ENCODE measurements at places on chromosomes 2 and 18.

DNA sequence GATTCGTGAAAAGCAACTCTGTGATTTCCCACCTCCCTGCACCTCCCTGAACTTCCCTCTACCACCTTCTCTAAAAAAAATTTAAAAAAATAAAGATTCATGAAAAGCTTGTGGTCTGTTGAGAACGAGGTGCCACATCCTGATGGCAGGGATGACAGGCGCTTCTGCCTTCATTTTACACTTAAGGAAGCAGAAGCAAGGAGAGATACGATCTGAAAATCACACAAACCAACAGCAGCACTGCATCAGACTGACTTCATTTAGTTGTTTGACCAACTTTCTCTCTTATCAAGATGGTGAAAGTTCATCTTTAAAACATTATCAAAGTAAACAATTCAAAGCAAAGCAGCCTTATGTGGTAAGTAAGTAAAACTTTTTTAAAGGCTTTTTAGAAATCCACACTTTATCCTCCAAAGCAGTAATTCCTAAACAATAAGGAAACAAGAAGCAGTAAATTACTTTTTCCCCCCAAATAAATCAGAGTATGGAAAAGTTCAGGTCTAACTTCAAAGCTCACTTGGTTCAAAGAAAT is 15.5 kb downstream of the WDFY1 start:
- no peak for DNase-seq

DNA sequence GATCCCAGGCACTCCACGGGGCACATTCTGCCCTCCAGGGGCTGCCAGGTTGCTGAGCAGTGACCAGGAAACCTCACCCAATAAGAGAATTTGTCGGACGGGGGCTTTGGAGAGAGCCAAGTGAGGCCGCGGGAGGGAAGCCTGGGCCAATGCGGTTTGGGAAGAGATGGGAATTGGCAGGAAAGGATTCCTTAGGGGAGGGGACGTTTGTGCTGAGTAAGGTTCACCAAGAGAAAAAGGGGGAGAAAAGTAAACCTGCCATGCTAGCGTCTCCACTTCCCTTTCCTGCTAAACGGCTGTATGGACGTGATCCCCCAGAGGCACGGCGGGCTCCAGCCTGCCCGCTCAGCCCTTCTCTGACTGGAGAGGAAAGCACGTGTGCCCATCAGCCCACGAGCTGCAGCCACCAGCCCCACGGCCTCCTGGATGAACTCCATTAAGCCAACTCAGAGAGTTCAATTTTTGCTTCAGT is 194.4 kb upstream of the ID2 start:
- DNase-seq = no peak

DNA sequence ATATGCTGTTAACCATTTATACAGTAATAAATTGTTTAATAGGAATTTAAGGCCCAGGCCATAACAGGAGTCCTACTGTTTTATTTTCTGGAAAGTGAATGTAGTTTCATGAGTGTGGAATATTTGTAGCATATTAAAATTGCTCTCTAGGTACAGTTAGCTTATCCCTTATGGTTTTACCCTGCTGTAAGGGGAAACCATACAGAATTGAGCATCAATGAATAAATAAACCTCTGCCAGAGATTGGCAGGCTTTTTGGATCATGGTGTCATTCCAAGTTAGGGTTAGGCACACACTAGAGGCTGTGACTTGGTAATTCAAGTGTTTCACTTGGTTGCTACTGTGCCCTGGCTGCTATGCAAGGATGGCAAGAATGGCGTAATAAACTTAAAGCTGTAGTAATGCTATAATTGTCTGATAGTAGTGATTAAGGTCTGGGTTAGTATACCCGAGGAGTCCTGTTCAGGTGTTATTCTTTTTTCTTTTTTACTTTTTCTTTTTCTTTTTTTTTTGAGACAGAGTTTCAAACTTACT is 30.4 kb downstream of the BMPR2 start:
- DNase-seq = no peak

DNA sequence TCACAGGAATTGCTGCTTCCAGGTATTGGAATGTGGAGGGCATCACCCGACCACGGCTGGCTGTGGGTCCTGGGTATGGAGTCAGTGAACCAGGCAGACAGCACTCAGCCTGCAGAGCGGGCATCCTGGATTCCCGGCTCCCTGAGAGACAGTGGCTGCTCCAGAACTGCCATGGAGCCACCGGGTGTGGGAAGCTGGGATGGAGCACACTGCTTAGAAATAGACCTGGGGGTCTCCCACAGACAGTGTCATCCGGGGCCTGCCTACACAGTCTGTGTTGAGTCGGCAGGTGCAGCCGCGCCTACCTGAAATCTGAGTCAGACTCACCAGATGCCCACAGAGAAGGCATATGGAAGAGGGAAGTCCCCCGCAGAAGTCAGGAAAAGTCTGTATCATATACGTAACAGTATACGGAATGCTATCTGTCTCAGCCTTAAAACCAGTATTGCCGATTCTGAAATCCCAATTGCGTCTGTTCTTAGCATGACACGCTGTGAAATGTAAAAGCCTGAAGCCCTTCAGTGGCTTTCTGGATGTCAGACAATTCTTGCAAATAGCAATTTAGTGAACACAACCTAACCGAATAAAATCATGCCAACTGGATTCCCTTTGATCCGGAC is 509.7 kb upstream of the MYT1L start:
- DNase-seq = no peak

DNA sequence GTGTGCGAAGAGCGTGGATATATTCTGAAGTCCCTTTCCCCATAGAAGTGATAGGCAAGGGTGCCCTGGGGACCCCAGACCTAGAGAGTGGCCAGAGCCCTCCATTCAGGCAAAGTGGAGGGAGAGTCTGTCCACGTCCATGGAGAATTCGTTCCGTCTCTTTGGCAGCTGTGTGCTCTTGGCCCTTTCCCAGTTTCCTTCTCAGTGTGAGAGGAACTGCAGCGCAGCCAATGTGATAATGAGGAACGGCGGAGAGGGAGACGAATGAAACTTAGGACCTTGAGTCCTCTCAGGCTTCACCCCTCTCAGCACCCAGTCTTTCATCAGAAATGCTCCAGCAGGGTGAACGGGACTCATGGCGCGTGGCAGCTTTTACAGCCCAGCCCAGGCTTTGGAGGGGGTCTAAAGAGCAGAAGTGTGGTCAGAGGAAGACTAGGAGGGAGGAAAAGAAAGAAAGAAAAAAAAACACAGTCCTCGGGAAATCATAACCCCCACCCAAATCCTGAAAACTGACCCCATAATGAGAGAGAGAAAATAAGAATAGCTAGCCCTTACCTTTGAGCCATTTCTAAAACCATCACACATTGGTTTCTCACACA is 95.0 kb upstream of the RIOK3 start:
- no peak for DNase-seq

- DNase-seq = no peak
Observed at GRCh38 chr2:219356834-219357233, 24.3 kb upstream of the RESP18 start.

GRCh38 chr2:23713351-23713750 is 213.6 kb downstream of the ATAD2B start:
- no peak for DNase-seq

DNA sequence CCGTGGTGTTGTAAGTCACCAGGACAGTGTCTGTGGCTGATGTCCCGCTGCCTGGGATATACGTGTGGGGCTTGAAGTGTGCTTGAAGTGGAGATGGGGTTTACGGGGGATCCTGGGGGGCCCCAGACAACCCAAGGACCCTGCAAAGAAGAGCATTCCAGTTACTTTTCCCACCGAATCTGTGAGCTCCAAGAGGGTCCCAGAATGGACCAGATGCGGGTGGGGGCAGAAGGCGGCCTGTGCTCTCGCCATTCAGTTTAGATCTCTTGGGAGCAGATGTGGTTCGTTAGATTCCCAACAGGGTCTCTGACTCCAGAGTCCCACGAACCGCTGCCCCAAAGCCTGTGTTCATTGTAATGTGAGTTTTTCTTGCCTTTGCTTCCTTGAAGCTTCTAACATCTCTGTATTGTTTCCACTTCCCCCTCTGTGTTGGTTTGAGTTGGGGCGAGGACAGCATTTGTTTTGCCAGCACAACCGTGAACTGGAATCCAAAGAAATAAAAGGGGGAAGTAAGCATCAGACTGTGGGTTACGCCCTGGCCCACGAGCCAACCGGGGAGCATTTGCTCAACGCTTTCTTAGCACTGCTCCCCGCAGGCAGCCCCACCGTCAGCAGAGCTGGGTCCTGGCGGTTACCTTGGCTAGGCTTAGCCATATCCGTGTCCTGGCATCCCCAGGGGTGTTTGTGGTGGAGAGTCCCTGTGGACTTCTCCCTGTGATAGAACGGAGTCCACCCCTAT is 92.1 kb downstream of the SH3BP4 start:
- no peak for DNase-seq

DNA sequence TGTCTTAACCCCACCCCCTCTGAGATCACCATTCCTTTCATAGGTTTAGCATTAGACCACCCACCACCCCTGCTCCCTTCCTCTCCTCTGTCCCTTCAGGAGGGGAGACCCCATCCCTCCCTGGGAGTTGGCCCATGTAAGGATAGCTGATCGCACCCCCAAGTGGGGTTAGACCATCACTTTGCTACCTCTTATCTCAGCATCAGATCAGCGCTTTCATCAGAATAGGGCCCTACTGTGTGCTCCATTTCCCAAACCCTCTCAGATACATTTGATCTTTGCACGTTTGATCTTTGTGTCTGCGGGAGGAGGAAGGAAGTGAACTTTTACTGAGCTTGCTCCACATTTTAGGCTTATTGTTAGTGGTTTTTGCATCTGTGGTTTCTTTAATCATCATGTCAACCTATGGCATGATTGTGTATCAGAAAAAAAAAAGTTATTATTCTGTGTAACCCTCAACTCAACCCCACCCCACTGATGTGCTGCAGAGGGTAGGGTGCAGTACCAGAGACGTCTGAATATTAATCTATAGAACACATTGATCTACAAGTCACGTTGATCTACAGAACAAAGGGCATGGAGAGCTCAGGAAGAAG is 81.2 kb downstream of the PDCL3 start:
- DNase-seq = no peak

GRCh38 chr2:136051001-136051724 is 65.7 kb upstream of the DARS1 start:
- DNase-seq = no peak

DNA sequence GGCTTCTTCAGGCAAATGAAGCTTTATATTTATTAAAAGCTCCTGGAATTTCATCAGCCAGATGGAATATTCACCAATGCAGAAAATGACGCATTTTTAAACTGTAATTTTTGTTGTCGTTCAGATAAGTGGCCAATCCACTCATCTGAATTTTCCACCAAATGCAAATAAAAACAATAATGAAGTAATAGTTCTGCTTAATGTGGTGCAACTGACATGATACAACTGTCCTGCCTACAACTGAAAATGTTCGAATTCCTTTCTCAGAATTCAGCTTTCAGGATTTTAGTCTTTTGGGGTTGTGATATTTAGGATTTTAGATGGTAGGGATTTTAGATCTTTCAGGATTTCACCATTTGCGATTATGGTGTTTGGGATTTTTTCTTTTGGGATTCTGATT is 27.1 kb upstream of the PUM2 start:
- no peak for DNase-seq

- DNase-seq = no peak
Observed at GRCh38 chr2:216164576-216164975, 55.4 kb downstream of the XRCC5 start.

DNA sequence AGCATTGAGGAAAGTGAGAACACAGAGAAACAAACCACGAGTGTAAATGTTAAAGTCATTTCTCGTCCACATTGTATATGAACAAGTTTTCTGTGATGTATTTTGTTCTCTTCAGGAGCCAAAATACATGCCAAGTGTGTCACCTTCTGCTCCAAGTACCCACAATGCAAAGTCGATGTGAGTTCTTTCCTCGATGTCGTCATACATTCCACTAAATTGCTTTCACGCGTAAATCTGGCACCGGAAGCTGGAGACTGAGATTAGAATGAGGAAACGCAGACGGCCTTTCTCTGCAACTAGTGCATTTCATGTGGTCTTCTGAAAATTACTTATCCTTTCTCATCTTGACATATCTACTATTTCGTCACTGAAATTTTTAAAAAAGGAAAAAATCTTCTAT is 118.5 kb upstream of the SALL3 start:
- no peak for DNase-seq

All from EH (cell line).